ENCODE measurements at places on chromosomes 11 and 22.
A peak's percentile ranks its signal among the peaks of the same experiment; 100 is the strongest.

- no peak for DNase-seq
These were observed 58.8 kb downstream of the PDGFD start for GRCh38 chr11:104105155-104105554.

DNA sequence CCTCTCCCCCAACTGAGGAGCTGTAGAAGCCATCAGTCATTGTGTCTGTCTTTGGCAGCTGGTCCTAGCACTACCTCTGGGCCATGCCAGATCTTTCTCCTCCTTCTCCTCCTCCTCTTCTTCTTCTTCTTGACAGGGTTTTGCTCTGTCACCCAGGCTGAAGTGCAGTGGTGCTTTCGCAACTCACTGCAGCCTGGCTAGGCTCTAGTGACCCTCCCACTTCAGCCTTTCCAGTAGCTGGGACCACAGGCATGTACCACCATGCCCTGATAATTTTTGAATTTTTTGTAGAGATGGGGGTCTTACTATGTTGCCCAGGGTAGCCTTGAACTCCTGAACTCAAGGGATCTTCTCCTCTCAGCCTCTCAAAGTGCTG is 50.1 kb upstream of the SHANK2 start:
- no peak for DNase-seq

- no peak for DNase-seq
These were observed 24.1 kb upstream of the MYRF start for GRCh38 chr11:61728066-61728939.

- DNase-seq, result no peak
These were observed 4.1 kb upstream of the STT3A start for GRCh38 chr11:125588505-125588904.

- DNase-seq, result peak; percentile 81
These were observed 6.7 kb upstream of the GDPD5 start for GRCh38 chr11:75532200-75533048.

DNA sequence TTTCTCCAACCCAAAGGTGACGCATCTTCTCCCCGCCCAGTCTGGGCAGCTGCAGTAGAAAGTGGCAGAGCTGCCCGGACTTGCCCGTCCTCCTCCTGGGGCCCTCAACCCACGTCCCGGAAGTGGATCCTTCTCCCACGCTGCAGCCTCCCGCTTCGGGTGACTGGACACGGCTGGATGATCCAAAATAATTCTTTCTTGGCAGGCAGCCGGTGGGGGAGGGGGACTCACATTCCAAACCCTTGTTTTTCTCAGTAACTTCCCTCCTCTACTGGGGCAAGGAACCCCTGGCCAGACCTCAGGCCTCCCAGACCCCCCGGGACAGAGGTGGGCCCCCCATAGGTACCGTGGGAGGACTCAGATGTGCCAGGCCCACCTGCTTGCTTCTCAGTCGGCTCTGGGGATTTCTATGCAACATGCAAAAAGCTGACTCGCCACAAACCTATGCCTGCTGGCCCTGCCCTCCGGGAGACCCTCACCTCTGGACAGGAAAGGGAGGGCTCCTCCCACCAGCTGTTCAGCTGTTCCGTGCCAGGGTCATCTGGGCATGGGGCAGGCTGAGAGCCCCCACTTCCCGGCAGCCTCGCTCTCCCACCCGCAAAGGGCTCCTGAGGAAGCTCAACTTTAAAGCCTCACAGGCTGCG is 1.4 kb downstream of the PLXNB2 start:
- no peak for DNase-seq

DNA sequence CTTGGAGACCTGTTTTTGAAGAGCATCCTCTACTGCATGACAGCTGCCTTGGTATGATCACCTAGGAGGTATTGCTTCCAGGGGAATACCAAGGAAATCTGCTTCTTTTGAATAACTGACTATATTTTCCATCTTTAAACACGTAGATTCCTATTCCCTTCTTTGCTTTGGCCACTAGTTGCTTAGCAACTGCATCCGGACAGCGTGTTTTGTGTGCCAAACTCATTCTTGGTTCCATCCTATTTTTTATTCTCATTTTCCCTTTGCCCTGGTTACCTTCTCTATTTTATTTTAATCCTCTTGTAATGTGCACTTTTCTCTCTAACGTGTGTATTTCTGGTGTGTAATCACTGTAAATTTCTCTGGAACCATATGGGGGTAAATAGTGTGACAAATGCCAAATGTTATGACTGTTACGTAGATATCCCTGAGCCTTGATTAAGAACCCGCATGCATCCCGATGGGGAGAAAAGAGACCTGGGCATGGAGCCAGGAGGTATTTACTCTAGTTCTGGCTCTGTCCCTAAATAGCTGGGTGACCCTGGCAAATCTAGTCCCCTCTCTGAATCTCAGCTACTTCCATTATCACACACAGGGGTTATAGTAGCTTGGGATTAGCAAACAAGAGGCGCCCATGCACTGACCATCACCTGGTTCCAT is 241.7 kb downstream of the MIAT start:
- DNase-seq, result no peak
